ENCODE measurements at places on chromosomes 5 and 9.
A peak's percentile ranks its signal among the peaks of the same experiment; 100 is the strongest.

GRCh38 chr5:145072889-145073288 lies 762.3 kb downstream of the PRELID2 start:
- DNase-seq: no peak

GRCh38 chr9:111414406-111414805 lies 69.8 kb downstream of the ECPAS start:
- no peak for DNase-seq

GRCh38 chr5:100595152-100595811 lies 60.1 kb downstream of the FAM174A start:
- no peak for DNase-seq

DNA sequence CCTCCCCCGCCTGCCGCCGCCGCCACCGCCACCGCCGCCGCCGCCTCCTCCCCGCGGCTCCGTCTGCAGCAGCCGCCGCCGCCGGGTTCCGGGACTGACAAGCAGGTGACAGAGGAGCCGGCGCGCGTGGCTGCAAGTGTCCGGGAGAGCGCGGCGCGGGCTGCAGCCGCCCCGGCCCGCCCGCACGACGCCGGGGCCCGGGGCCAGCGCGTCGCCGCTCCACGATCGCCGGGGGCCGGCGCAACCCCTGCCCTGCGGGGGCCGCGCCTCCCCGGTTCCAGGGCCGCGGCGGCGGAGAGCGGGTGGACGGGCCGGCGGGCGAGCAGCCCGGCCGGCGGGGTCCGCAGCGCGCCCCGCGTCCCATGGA lies 343 bp downstream of the LMX1B start:
- no peak for DNase-seq

DNA sequence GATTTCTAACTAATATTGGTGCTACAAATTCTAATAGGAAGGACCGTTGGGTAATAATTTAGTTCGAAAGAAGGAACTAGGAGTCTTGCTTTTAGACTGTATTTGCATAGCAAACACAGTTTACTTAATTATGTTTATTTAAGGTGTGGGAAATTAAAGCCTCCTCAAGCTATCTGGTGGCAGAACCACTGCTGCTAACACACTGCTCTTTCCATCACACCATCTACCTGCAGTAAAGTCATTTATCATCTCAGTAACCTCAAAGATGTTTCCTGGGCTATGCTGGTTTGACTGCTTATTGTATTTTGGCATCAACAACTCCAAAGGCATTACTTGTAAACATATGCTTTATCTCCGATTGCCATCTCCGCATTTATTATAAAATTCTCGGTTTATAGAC lies 114.3 kb downstream of the DEPDC1B start:
- no peak for DNase-seq

GRCh38 chr9:120353506-120353905 lies 226.5 kb downstream of the CDK5RAP2 start:
- DNase-seq: no peak

GRCh38 chr9:68999393-69000105 lies 14.4 kb downstream of the PRKACG start:
- DNase-seq: peak; percentile 34

DNA sequence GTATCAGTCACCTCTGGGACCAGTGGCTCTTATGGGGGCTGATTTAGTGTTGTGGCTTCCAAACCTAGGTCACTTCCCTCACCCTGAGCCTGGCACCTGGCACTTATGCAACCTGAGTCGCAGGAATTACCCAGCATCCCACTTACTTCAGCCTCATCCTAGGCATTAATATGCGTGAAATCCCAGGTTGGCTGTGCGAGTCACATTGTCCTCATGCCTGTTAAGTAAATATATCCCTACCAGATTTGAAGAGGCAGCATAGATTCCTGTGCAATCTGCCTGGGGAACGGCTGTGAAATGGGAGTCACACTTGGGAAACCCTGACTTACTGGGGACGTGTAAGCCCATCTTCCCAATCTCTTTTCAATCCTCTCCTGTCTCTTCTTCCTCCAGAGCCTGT lies 42.7 kb upstream of the AKNA start:
- DNase-seq: no peak

GRCh38 chr5:154779105-154779504 lies 23.9 kb downstream of the LARP1 start:
- DNase-seq: no peak
